Activated naive CD4-positive, alpha-beta T cell (primary cell): ENCODE measurements at places on chromosomes 1 and 21.

- peak; percentile 58 for DNase-seq
Measured at GRCh38 chr1:205229399-205229871, 1.7 kb downstream of the TMCC2 start.

GRCh38 chr1:192261476-192261875 lies 55.3 kb upstream of the RGS21 start:
- no peak for DNase-seq

GRCh38 chr1:163275222-163275621 lies 46.5 kb upstream of the NUF2 start:
- DNase-seq: no peak

GRCh38 chr1:147600119-147601111 lies 59.1 kb downstream of the BCL9 start:
- no peak for DNase-seq

DNA sequence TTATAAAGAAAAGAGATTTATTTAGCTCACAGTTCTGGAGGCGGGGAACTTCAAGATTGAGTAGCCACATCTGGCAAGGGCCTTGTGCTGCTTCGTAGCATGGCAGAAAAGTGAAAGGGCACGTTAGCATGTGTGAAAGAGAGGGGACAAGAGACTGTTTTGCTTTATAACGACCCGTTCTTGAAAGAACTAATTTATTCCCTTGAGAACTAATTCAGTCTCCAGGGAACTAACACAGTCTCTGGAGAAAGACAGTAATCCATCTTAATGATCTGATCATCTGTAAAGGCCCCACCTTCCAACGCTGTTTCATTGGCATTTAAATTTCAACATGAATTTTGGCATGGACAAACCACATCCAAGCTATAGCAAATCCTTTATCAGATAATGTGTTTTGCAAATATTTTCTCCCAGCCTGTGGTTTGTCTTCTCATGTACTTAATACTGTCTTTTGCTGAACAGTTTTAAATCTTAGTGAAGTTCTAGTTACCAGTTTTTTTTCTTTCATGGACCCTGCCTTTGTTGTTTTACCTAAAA lies 26.1 kb downstream of the MTR start:
- DNase-seq: no peak

GRCh38 chr1:3831689-3832088 lies 25.3 kb downstream of the CEP104 start:
- no peak for DNase-seq

DNA sequence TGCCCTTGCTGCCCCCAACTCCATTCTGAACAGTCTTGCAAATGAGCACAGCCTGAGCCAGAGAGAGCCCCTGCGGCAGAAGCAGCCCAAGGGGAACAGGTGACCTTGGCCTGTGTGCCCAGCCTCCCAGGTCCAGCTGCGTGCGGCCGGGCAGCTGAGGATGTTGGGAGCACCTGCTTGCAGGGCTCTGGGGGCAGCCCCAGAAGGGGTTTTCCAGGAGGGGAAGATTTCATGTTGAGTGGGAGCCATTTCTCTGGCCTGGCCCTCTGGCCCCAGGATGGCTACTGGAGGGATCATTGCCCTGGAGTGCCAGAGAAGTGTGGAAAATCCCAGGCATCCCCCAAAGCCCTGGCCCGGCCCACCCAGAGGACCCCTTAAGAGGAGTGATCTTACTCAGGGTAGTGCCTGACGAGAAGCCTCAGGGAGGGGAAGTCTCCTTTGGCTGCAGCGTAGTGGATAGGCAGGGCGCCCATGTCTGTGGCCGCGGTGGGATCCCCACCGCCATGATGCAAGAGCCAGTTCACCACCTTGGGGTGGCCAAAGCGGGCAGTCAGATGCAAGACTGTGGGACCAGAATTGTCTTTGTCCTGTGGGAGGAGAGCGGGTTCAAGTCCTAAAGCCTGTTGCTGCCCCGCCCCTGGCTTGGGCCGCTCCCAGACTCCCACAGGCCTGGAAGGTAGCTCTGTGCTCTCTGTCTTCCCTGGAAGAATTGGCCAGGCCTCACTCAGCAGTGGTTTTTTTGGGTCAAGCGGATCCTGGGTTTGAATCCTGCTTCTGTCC lies 20.6 kb upstream of the RNU1-4 start:
- no peak for DNase-seq

DNA sequence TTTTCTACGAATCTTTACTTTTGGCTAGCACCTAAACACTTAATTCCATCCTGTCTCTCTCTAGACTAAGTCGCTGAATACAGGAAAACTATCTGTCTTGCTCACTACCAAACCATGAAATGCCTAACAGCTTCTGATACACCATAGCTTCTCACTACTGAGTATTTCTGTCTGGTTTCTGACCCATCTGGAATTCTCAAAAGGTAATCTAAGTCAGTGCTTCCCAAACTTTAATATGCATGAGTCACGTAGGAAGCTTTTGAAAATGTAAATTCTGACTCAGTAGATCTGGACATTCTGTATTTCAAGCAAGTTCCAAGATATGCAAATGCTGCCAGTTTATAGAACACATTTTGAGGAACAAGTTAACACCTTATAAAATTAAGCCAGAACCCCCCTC lies 9.2 kb upstream of the OVGP1 start:
- DNase-seq: no peak

DNA sequence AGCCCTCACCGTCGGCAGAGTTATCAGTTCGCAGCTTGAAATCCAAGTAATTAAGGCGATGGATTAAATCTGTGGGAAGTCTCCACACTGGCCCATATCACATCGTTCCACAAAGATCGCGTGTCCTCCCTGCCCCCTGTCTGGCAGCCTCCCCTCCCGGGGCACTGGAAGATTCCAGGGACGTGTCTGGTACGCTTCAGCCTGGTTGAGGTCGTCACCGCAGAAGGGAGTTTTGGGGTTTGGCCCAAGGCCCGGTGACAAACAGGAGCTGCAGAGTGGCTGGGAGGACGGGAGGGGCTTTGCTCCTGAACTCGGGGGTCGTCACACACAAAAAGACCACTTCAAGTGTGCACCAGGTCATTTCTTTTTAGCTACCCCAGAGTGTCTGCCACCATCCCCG lies 51.1 kb downstream of the PRDM16 start:
- no peak for DNase-seq

DNA sequence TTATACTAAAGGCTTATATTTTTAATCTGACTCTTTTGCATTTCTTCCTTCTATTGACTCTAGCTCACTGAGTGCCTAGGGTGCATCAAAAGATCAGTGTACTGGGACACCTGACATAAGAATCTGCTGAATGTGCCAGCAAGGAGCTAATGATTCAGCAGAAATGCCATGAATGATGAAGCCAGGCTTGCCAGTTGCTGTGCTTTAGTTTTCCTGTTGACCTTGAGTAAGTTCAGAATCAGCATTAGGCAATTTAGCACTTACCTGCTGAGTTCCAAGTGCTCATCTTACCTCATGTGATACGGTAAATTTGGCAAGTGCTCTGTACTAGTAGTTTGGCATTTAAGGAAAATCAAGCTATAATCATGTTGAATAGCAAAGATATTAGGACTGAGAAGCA lies 523.2 kb upstream of the B3GALT2 start:
- no peak for DNase-seq

DNA sequence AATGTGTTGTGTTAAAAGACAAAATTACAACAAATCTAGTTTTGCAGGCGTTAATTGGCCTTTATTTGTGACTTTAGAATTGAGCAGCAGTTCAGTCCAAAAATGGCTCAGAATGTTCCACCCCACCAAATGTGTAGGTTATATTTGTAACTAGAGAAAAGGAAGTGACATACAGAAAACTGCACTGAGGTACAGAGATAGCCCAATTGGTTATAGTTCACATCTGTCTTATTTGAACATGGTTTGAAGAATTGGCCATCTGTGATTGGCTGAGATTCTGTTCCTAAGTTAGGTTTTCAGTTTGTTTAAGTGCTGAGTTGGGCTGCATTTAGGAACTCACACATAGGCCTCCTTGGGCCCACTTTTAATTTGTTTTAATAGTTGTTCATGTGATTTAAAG lies 12.0 kb upstream of the FMO2 start:
- DNase-seq: no peak

DNA sequence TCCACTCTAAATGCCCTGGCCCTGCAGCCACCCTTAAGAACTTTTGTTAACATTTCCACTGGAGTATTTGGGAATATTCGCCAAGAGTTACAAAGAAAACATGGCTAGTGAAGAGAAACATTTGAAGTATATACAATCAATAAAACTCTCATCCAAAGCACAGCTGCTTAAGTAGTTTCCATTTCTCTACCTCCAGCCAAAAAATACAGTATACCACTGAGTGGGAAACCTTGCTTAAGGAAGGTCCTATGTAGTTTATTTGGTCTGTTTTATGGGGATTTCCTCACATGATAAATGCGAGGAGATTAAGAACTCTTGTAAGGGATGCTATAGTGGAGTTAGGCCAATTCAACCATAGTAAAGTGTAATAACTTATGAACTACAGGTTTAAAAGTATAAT lies 382.5 kb downstream of the NEGR1 start:
- DNase-seq: no peak

- DNase-seq: no peak
Measured at GRCh38 chr21:26457817-26458216, 115.3 kb downstream of the CYYR1 start.

GRCh38 chr1:226800763-226801380 lies 61.8 kb upstream of the ITPKB start:
- no peak for DNase-seq

DNA sequence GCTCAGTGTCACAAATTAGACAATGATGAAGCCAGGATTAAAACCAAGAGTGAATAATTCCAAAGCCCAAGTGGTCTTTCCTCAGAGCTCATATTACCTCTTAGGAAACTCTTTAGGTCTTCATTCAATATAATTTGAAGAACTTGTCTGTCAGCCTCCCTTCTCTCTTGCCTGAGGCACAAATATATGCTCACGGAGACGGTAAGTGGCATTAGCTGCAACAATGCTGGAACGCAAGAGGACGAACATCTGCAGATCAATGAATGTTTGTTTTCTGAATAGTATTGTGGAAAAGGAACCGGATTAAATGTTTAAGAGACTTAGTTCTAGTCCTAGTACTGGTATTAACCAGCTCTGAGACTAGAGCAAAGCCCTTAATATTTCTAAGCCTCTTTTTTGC lies 39.7 kb upstream of the LYST start:
- no peak for DNase-seq

DNA sequence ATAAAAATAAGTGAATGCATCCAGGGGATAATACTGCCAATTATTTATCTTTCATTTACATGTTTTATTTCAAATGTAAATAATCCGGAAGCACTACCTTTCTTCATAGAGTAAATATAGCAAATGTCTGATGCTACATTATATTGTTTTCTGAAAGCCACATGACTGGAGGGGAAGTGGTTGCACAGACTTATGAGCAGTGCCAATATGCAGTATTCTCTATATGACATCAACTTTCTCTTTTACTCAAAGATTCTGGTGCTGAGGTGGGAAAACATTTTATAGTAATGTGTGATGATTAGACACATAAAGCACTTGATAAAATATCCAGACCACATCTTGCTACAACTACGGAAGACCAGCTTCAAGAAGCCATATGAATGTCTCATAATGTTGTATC lies 314.7 kb downstream of the NEGR1 start:
- no peak for DNase-seq

DNA sequence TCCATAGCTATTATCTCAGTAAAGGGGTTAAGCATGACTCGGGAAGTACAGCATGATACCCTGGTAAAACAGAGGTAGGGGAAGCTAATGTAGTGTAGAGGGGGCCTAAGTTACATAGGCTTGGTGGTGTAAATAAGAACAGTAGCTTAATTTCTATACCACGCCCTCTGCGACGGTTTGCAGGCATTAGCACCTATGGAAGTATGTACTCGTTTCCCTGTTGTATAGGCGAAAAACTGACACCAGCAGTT lies 470 bp upstream of the NAXE start:
- no peak for DNase-seq

DNA sequence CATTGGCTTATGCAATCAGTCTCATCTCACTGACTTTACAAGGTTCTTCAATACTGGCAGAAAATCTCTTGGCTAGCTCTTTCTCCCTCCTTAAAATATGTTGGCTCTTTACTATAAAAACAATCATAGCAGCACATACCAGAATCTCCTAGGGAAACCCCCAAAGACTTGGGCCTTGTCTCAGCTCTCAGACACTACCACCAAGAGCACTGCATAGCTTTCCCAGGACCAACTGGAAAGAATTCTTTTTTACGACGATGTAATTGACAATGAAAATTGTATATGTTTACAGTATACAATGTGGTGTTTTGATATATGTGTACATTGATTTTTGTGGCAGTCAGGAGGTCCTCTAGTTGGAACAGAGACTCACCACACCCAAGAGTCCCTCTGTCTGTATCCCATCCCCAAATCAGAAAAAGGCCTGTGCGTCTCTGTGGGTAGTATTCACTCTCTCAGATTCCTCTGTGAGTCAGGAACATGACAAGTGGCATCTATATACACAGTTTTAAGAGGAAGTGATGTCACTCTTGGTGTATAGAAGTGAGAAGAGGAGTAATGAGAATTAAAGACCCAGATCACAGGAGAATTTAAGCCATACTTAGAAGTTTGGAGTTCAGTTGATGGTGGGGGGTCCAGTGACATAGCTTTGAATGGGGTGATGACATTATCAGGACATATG lies 21.1 kb downstream of the SMAP2 start:
- DNase-seq: no peak
